GM23248 (cell line): ENCODE measurements at places on chromosomes 2 and 18. TPM values are rescaled to one million over a fixed set of nuclear protein-coding genes. Genes with fewer than 3 reads are reported as not detected.

Gene KLHL41
- total RNA-seq: 0.11 and 0.13 TPM in 2 replicates

Gene ARHGAP15
- not detected in 2 replicates for total RNA-seq

Gene BCL11A
- 1.8 and 3.5 TPM in 2 replicates for total RNA-seq

Gene RGPD3
- total RNA-seq: 0.13 and 0.43 TPM in 2 replicates

Gene IL1RL1
- total RNA-seq: not detected in 2 replicates
